ENCODE measurements at places on chromosomes 13 and 19. TPM values are rescaled to one million over a fixed set of nuclear protein-coding genes. Genes with fewer than 3 reads are reported as not detected.

DNA sequence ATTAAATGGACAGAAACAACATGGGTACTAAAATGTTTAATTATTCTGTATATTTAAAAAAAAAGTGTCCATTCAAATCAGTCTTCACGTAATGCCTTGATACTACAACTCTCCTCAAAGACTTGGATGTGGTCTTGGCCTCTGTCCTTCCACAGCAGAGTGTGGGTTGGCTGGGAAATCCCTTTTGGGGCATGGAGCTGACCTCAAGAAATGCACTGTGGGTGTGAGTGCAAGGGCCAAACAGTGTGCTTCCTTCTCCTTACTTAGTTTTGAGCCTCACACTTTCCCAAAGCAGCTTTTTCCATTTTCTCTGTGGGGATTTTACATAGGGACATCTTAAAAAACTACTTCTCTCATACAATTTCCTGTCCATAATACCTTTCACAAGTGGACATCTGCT lies 607.4 kb downstream of the EFNB2 start:
- DNase-seq = no peak

- DNase-seq = no peak
Measured at GRCh38 chr19:3782903-3783302, 3.3 kb downstream of the MATK start.

DNA sequence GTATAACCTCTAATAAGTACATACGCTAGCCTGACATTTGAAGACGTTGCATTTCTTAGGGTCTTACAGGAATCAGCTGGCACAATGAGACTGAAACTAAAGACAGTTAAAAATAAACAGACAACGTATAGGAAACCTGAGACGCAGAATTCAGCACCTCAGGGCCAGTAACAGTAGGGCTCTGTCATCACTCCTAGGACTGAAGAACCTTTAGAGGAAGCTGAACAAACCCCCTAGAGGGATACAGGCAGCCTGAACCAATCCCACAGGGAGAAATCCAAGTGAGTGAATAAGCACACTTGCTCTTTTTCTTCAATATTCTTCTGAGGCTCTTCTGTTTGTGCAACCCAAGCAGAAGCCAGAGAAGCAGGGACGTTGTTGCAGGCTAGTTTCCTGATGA lies 53.9 kb upstream of the KLHL1 start:
- DNase-seq = no peak

DNA sequence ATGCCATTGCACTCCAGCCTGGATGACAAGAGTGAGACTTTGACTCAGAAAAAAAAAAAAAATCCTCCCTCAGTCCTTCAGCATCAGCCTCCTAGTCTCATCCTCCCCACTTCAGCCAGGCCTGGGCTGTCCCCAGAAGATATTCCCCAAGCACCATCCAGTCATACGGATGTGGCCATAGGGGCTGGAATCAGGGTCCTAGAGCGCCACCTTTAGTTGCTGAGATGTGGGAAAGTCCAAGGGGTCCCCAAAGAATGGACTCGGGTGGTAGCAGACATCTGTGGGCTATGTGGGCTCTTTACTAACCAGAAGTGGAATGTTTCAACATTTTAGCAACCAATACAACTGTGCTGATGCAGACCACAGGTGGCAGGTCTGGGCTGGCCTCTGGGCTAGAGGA lies 3.1 kb upstream of the TYROBP start:
- no peak for DNase-seq

The ZNF575 gene
- total RNA-seq = not detected

The CNMD gene
- total RNA-seq = 1.4 TPM

The KLK7 gene
- total RNA-seq = 18.7 TPM

GRCh38 chr13:31881495-31881882 lies 142.2 kb downstream of the RXFP2 start:
- no peak for DNase-seq

The ZNF358 gene
- total RNA-seq = 76.1 TPM

DNA sequence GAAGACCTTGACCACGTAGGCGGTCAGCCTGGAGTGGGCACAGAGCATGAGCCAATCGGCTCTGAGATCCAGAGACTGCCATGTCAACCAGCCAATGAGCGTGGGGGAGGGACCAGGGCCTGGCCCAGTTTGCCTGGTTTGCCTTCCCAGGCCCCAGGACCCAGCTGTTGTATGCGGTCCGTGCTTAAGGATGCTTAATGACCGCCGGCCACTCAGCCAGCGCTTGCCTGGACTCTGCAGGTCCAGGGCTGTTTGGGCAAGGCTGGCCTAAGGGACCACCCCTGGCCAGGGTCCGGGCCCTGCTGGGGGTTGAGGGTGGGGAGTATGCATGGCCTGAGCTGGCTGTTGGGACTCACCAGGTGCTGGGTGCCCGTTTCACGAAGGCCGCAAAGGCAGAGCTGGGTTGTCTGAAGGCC lies 23.1 kb upstream of the TNFSF14 start:
- DNase-seq = no peak

The NFIC gene
- 31.6 TPM for total RNA-seq

DNA sequence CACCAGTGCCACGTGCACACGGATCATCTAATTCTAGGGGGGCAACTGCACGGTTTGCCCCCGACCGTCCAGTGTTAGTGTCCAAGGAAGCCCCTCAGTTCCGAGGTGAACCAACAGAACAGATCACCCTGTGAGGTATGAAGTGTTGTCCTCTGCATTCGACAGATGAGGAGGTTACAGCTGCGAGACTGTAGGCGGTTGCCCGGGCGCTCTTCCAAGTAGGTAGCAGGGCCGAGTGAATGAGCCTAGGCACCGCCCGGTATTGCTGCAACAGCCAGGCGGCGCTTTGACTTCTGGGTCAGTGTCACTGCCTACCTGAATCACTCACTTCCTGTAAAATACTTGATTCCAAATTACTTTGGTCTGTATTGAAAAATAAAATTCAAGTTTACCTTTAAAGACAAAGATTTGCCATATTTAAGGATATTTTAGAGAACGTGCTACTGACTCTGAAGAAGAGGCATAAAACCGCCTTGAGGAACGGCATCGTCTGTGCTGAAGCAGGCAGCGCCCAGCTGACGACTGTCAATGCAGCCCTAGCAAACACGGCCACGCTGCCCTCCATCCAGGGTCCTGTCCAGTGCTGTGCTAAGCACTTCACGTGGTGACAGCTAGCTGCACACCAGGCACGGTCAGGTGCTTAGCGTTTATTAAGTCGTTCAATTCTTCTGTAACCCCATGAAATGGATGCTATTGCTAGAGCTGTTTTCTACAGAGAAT lies 19.3 kb upstream of the RASA3 start:
- no peak for DNase-seq

DNA sequence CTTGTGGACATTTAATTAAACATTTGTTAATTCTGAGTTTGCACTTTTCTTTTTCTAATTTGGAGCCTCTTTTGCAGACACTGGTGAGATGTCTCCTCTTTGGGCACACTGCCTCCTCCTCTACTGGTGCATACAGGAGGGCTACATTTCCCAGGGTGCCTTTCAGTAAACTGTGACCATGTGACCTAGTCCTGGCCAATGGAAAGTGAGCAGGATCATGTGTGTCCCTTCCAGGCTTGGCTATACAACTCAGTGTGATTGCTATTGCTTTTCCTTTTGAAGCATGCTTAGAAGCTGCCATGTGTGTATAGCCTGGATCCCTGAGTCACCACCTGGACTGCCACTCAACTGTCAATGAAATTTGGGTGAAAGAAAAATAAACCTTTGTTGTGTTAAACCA lies 4.5 kb downstream of the IZUMO2 start:
- no peak for DNase-seq

The ANGPTL8 gene
- total RNA-seq = not detected

- DNase-seq = no peak
Measured at GRCh38 chr19:39197808-39198207, 1.0 kb downstream of the NCCRP1 start.

The TGFBR3L gene
- total RNA-seq = 0.14 TPM

- DNase-seq = no peak
Measured at GRCh38 chr13:107289540-107289939, 721.6 kb upstream of the ARGLU1 start.

DNA sequence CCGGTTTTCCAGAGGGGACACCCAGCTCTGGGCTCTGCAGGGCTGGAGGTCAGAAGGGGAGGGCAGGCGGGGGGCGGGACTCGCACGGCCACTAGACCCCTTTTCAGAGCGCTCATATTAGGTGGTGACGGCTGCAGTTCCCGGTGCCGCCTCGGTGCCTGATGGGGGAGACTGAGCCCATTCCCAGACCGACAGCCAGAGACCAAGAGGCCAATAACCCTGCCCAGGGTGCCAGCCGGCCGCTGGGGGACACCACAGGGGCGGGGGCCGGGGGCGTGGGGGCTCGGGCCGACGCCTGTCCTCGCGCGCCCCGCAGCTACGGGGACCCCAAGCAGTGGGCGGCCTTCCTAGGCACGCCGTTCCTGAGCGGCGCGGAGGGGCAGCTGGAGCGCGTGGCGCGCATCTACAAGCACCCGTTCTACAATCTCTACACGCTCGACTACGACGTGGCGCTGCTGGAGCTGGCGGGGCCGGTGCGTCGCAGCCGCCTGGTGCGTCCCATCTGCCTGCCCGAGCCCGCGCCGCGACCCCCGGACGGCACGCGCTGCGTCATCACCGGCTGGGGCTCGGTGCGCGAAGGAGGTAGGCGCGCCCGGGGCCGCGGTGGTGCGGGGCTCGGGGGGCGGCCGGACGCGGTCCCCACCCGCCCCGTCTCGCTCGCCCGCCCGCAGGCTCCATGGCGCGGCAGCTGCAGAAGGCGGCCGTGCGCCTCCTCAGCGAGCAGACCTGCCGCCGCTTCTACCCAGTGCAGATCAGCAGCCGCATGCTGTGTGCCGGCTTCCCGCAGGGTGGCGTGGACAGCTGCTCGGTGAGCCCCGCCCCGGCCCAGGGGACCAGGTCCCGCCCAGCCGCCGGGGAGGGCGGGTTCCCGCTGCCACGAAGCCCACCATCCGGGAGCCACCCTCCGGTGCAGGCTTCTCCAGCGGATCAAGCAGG lies 2.4 kb downstream of the TIMM13 start:
- DNase-seq = peak; percentile 21

The KLK11 gene
- not detected for total RNA-seq

- no peak for DNase-seq
Measured at GRCh38 chr19:40601134-40601974, at the start of gene LTBP4. TSS of gene LTBP4 (plus strand) at chr19:40601369. CDS start at chr19:40601388, 19 bp downstream.

DNA sequence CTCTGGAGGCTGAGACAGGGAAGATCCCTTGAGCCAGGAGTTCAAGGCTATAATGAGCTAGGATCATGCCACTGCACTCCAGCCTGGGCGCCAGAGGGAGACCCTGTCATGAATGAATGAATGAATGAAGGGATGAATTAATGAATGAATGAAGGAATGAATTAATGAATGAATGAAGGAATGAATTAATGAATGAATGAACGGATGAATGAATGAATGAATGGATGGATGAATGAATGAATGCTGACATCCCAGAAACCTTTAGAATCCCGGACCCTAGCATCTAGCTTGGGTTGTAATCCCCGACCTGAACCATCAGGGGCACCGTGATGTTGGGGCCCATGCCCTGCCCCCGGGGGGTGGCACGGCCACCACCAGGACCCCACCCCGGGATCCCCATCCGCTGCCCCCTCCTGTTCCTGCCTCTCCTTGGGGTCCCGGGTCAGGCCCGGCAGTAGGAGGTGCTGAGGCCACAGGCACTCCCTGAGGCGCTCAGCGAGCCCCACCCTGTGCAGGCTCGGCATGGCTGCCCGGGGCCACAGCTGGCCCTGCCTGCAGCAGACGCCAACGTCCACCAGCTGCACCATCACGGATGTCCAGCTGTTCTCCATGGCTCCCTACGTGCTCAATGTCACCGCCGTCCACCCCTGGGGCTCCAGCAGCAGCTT lies 3.4 kb downstream of the EBI3 start:
- DNase-seq = no peak

DNA sequence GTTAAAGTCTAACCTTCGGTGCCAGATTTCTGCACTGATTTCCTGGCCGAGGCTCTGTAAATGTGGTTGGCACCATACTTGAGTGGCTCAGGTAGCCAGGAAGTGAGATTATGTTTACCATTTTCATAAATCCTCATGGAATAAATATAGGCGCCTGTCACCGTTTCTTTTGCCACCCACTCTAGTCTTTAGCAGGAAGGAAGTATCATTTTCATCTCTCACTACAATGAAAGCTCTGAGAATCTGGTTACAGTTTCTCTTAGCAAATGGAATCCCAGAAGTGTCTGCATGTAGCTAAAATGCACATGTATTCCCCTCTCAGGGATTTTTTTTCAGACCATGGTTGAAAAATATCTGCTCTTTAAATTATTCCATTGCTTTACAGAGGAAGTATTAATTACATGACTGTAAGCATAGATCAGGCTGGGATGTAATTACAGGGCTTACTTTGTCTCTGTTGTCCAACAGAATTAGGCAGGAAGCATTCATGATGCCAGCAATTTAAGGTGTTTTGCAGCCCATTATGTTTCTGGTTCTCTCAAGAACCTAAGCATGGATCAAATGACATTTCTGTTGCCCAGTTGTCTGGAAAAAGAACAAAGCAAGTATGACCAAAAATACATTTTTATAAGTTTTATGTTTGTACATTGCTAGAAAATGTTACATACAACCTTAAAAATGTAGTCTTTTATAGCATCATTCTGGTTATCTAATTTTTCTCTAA lies 221.7 kb upstream of the SPRY2 start:
- DNase-seq = no peak

The ZNF560 gene
- 0.55 TPM for total RNA-seq

- no peak for DNase-seq
Measured at GRCh38 chr19:3047496-3048189, 14.7 kb downstream of the TLE5 start.

GRCh38 chr13:112245989-112246388 lies 130.2 kb upstream of the SPACA7 start:
- DNase-seq = no peak

The PPP1R12C gene
- total RNA-seq = 62.9 TPM

Measured in kidney epithelial cell (primary cell).